Inflammatory macrophage treated with lipopolysaccharide for 1 hour (primary cell): ENCODE measurements at places on chromosomes 1 and 21.

DNA sequence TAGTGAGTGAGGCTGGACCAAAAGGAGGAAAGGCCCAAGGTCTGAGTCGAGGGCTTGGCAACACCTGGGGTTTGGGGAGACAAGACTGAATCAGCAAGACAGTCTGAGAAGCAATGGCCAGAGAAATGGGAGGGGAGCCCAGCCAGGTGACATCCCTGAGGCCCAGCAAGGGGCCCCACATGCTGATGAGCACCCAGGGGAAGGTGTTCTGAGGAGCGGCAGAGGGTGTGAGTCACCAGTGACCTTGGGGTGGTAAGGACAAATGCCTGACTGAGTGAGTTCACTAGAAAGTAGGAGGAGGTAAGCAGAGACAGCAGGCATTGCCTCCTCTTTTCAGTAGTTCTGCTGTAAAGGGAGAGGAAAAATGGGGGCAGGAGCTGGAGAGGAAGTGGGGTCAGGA lies 192.4 kb upstream of the GALNT2 start:
- no peak for DNase-seq

DNA sequence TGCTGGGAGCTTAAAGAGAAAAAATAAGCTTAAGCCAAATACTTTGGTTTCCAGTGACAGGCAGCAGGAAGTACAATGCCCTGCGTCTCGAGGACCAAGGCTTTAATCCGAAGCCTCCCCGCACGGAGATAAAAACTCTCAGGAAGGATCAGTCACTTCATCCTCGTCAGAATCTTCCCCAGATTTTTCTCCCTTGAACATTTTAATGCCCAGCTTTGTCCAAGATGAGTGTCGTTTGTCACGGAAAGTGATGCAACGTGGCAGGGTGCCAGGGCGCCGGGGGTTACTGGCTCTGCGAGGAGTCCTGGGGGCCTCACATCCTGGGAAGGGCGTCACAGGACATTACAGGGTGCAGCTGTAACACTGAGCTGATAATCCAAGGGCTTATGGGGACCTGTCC lies 25.2 kb upstream of the PCBP3 start:
- no peak for DNase-seq

DNA sequence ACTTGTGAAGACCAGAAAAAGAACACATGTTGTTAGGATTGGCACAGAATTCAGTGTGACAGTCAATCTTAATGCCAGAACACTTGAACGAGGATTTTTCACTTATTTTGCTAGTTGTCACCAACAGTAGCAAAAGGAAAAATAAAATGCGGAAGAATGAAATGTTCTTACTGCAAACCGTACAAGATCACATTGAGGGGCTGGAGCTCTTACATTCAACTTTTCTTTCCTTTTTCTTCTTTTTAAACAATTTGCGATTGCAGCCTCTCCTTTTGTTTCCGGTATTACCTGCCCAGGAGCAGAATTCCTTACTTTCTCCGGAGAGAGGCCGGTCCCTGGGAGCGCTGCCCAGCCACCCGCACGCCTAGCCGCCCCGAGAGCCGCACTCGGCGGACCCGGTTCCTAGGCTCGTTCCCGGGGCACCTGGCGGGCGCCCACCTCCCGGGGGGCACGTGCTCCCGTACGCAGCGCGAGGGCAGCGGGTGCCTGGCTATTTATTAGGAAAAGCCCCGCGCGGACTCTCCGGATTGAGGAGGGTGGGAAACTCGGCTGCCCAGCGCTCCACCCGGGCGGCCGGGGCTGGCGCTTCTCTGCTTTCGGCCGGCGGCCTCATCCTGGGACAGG lies 1.2 kb upstream of the CAMTA1 start:
- DNase-seq = no peak

DNA sequence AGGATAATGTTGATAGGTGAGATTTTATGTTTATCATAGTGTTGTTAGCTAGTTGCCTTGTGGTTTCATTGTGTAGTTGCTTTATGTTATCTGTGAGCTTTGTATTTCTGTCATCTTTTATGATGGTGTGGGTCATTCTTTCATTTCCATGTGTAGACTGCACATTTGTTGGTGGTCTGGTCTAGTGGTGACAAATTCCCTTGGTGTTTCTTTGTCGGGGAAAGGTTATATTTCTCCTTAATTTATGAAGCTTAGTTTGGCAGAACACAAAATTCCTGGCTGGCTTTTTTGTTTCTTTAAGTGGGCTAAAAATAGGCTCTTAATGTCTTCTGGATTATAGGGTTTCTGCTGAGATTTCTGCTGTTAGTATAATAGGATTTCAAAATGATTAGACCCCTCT lies 347.2 kb upstream of the ADAMTS5 start:
- DNase-seq = no peak

- no peak for DNase-seq
Observed at GRCh38 chr1:9902060-9902452, 8.0 kb downstream of the CTNNBIP1 start.

GRCh38 chr1:193019442-193020026 lies 39.6 kb downstream of the UCHL5 start:
- DNase-seq = peak; percentile 87

- DNase-seq = peak; percentile 94
Observed at GRCh38 chr1:93845538-93846205, 33.3 kb downstream of the DNTTIP2 start.

- no peak for DNase-seq
Observed at GRCh38 chr1:23597635-23598388, 38.5 kb upstream of the ID3 start.

DNA sequence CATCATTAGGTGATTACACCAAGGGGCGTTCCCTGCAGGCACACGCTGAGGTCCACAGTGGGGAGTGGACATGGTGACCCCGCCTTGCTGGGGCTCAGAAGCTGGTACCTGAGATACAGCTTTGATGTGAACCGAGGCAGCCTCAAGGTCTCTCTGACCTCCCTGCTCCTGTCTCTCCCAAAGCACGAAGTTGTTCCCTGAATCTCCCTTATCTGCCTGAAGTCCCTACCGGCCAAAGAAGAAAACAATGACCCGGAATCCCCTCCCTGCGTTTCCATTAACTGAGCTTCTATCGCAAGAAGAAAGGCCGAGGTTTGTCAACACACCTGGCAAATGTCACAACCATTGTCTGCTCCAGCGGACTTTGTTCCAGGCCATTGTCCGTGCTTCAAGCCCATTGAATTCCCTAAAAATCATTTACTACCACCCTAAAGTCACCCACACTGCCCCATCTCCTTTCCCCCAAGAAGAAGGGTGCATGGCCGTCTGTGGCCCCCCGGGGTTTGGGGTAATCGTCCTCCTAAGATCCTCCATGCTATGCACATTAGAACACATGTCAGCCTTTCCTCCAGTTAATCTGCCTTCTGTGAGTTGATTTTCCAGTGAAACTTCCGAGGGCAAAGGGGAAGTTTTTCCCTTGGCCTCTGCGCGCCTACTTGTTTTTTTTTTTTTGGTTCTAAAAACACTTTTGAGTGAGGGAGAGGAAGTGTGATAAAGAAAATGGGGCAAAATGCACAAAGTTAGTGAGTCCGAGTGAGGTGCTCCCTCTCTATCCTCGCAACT lies 48.1 kb upstream of the COL18A1 start:
- no peak for DNase-seq

GRCh38 chr1:200253774-200254495 lies 155.9 kb downstream of the ZNF281 start:
- DNase-seq = no peak

DNA sequence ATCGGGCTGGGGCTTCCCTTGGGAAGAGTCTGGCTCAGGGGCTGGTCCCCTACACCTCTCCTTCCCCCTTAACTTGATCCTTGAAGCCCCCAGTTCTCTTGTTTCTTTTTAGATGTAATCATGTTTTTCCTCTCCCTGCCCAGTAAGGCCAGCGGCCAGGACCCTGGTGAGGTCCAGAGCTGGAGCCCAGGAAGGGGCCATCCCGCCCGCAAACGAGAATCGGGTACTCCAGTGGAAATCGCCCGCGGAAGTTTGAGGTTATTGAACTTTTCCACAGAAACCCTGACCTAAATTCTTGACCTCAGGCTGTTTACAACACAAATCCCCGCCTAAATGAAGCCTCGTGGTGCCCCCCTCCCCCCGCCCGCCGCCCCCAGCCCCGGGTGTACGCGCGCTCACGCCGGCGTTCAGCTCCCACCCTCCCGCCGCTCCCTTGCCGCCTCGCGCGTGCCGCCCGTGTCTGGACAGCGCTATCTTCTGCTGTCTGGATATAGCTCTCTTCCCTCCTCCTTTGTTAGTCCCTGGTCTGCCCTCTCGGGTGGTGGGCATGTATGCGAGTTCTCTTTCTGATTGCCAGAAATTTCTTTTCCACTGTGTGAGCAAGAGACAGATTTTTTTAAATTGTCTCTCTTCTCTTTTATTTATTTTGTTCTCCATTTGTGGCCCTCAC lies 165.9 kb upstream of the CACNA1E start:
- no peak for DNase-seq

GRCh38 chr1:97078872-97079271 lies 357.3 kb downstream of the PTBP2 start:
- DNase-seq = no peak

DNA sequence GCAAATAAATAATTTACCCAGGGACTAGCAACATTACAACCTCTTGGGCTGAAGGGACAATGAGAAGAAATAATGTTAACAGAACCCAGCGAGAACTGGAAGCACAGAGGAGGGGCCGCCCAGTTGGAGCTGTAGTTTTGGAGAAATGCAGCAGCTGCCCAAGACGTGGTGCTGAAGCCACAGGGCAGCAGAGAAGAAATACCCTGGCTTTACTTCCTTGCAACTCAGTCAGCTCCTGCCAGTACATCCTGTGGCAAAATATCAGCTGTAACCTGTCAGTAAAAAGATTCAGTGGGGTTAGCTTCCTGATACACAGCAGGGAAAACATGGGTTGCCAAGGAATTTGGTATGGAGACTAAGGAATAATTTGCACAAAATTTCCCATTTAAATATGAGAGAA lies 283.6 kb upstream of the USP25 start:
- peak; percentile 41 for DNase-seq

DNA sequence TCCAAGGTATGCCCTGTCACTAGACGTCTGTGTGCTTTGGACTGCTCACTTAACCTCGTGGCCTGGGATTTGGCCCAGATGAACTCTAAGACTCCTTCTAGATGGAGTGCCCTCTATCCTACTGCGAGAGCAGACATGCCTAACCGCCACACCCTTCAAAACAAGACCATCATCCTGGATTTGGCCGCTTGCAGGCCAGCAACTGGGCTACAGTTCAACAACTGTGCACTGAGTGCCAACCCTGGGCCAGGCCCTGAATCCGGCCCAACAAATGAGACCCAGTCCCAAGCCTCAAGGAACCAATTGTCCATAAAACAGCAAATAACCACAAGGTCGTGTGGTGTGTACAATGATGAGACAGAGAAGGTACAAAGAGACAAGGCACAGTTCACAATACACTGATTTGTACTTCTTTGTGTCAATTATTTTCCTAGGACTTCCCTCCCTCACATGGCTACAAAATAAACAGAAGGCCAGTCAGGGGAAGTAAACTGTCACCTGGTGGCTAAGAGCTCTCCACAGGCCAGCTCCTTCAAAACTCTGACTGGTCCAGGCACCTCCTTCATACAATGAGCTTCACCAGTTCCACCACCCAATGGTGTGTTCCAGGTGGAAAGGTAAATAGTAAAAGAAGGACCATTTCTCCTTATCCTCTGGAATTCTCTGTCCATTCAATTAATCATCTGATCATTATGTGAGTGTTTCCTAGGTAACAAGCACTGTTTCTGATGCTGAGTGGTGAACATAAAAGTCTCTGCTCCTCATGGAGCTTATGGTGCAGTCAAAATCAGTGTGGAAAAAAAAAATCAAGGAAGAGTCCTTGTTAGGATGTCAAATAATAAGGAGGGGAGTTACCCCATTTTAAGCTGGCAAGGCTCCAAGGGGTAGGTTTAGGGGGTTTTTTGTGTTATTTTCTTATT lies 60.4 kb downstream of the CAPZB start:
- DNase-seq = no peak

- no peak for DNase-seq
Observed at GRCh38 chr1:229344937-229345684, 2.3 kb upstream of the CCSAP start.

- no peak for DNase-seq
Observed at GRCh38 chr1:97368296-97368695, 552.5 kb downstream of the DPYD start.

- DNase-seq = peak; percentile 77
Observed at GRCh38 chr1:46522184-46522968, 29.1 kb downstream of the KNCN start.
